Activated CD4-positive, alpha-beta T cell treated with anti-CD3 and anti-CD28 coated beads, Interleukin-2, amount 50 U/mL, for 1 hour (primary cell): ENCODE measurements at places on chromosomes 6 and 20.

DNA sequence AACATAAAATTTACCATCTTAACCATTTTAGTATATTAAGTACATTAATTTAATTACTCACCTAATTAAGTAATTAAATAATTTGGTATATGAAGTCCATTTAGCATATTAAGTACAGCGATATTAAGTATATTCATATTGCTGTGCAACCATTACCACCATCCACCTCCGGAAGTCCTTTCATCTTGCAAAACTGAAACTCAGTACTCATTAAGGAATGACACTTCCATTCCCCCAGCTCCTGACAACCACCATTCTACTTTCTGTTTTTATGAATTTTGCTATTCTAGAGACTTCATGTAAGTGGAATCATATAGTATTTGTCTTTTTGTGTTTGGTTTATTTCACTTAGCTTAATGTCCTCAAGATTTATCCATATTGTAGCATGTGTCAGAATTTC lies 61.1 kb upstream of the GTSF1L start:
- DNase-seq = no peak

DNA sequence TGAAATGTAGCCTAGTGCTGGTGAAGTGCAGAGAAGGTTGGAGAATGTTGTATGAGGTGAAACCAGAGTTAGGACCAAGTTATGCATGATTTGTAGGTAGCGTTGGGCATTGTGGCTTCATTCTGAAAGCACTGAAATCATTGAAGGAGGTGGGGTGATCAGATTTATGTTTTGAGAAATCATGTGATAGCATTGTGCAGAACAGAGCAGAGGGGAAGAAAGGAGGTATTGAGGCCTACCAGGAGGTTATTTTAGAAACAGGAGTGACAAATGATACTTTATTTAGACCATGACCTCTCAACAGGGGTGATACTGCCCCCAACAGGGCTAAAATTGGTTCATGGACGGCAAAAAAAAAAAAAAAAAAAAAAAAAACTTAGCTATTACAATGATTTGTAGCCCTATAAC lies 15.6 kb upstream of the HMGN3 start:
- no peak for DNase-seq

- DNase-seq = no peak
Observed at GRCh38 chr20:52348434-52348833, 156.9 kb upstream of the ZFP64 start.

DNA sequence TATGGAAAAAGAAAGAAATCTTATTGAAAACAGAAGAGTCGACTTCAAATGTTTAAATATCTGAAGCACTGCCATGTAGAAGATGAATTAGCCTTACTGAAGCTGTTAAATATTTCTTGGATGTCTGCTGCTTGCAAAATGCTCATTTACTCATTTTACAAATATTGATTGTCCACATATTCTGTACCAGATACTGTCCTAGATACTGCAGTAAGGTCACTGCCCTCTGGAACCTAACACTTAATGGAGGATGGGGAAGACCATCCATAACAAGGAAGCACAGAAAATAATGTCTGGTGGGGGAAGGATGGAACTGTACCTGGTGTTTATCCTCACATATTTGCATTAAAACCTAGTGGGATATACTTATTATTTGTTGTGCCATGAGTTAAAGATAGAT lies 99.0 kb downstream of the RCAN2 start:
- no peak for DNase-seq

DNA sequence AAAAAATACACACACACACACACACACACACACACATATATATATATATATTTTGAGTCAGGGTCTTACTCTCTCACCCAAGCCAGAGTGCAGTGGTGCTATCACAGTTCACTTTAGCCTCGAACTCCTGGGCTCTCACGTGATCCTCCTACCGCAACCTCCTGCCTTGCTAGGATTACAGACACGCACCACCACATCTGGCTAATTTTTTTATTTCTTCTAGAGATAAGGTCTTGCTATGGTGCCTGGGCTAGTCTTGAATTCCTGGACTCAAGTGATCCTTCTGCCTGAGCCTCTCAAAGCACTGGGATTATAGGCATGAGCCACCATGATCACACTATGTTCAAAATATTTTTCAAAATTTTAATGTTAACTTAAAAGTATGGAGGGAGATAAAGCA lies 43.5 kb downstream of the NUP153 start:
- DNase-seq = no peak
